ENCODE measurements at places on chromosomes 5 and 9. TPM values are rescaled to one million over a fixed set of nuclear protein-coding genes. Genes with fewer than 3 reads are reported as not detected.

GRCh38 chr9:133380734-133381133, 4.6 kb downstream of the STKLD1 start:
- H3K27me3 ChIP-seq: no peaks in the 10 kb centered on the region
- no peak overlapping the region for H3K27ac ChIP-seq
- no peaks in the 10 kb centered on the region for H3K36me3 ChIP-seq
- H3K4me3 ChIP-seq: no peak overlapping the region
- H3K4me1 ChIP-seq: peaks cover 25% of the 10 kb centered on the region

GRCh38 chr9:37390759-37391158, 31.7 kb upstream of the GRHPR start:
- no peak for DNase-seq
- H3K4me1 ChIP-seq: no peaks in the 10 kb centered on the region
- no peak overlapping the region for H3K4me3 ChIP-seq

- H3K4me3 ChIP-seq: no peak overlapping the region
- H3K4me1 ChIP-seq: peaks cover 21% of the 10 kb centered on the region
- H3K36me3 ChIP-seq: no peaks in the 10 kb centered on the region
- DNase-seq: no peak
- peaks cover 4% of the 10 kb centered on the region for H3K27me3 ChIP-seq
Measured at GRCh38 chr9:92142329-92142728, 27.1 kb upstream of the SPTLC1 start.

GRCh38 chr9:96258967-96259366, 43.0 kb downstream of the HSD17B3 start:
- no peaks in the 10 kb centered on the region for H3K27me3 ChIP-seq
- no peak for DNase-seq
- no peaks in the 10 kb centered on the region for H3K4me1 ChIP-seq
- no peak overlapping the region for H3K27ac ChIP-seq
- H3K4me3 ChIP-seq: no peak overlapping the region

DNA sequence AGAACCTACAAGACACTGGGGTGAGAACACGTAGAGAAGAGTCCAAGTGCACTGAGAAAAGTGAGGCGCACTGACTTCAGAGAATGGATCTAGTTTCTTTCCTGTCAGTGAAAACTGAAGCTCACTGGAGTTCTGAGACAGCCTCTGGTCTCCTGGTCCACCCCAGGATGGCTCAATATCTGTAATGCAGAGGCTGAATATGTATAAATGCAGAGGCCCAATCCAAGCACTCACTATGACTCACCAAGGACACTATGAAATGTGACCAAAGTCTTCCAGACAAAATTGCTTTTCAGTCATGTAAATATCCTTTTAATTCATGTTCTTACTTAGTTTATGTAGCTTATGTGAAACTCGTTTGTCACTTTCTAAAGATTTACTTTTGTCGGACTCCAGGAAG, 53.8 kb downstream of the NFIB start:
- H3K27me3 ChIP-seq: no peaks in the 10 kb centered on the region
- H3K36me3 ChIP-seq: no peaks in the 10 kb centered on the region
- H3K27ac ChIP-seq: no peak overlapping the region

GRCh38 chr9:125750627-125751011, 3.4 kb downstream of the PBX3 start:
- H3K4me1 ChIP-seq: peaks cover 20% of the 10 kb centered on the region
- H3K4me3 ChIP-seq: no peak overlapping the region
- DNase-seq: no peak

DNA sequence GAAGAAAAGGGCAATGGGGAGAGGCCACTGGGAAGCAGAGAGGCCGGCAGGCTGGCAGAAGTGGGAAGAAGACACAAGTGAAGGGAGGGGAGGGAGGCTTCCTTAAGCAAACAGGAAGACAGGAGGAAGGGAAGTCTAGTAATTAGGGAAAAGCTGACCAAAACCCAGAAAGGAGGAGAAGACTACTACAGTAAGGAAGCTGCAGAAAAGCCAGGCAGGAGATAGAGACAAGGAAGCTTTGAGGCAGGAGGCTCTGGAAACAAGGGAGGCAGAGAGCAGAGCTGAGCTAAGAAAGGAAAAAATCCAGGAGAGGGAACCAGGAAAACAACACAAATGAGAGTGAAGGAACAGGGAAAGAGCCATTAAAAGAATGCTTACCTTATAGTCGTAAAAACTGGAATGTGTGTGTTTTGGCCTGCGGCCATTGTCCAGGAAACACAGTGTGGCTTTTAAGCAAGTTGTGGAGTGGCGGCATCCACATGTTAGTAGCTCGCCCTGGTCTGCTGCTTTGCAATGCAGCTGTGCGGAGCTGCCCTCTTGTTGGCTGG, 317.1 kb upstream of the CLINT1 start:
- DNase-seq: no peak
- H3K27ac ChIP-seq: no peak overlapping the region
- H3K4me1 ChIP-seq: no peaks in the 10 kb centered on the region
- peaks cover 33% of the 10 kb centered on the region for H3K27me3 ChIP-seq
- no peaks in the 10 kb centered on the region for H3K36me3 ChIP-seq

HAVCR1 gene
- not detected for total RNA-seq

DMRT3 gene
- total RNA-seq: not detected

ESM1 gene
- 0.15 TPM for total RNA-seq

ALDH1A1 gene
- 3.7 TPM for total RNA-seq

SPATA31C1 gene
- total RNA-seq: not detected

Data from PC-9 (cell line).